SIG-M5 (cell line): ENCODE measurements at places on chromosomes 12 and 14.

- DNase-seq: no peak
Measured at GRCh38 chr14:105325716-105326567, 11.4 kb downstream of the PACS2 start.

GRCh38 chr12:46318037-46318436 lies 49.2 kb upstream of the SLC38A1 start:
- DNase-seq: no peak

DNA sequence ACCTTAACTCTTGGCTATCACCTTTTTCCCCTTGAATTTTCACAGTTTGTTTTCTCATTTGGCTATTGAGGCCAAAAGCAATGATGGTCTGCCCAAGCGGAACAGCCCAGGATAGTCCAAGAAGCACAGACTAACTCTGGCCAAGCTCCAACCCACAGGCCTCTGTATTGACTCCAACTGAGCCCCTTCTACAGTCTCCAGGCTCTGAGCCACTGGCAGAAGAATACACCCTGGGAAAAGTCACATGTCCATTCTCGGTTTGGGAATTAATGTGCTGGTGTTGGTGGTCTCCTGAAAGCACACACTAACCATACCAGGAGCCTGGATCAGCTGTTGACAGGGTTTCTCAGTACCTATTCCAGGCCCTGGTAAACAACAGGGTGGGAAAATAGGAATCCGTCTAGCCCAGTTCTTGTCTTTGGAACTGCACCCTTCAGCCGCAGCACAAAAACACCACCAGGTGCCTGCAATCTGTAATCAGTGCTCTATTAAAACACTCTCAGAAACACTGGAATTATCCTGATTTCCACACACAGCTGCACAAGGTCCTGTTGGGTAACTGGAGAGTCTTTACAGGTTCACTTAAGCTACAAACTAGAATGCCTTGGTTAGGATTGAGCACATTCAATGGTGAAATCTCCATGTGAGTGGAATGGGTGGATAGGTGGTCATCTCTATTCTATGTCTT lies 63.6 kb downstream of the STXBP6 start:
- no peak for DNase-seq

GRCh38 chr12:104280717-104281458 lies 22.7 kb upstream of the EID3 start:
- peak; percentile 59 for DNase-seq

DNA sequence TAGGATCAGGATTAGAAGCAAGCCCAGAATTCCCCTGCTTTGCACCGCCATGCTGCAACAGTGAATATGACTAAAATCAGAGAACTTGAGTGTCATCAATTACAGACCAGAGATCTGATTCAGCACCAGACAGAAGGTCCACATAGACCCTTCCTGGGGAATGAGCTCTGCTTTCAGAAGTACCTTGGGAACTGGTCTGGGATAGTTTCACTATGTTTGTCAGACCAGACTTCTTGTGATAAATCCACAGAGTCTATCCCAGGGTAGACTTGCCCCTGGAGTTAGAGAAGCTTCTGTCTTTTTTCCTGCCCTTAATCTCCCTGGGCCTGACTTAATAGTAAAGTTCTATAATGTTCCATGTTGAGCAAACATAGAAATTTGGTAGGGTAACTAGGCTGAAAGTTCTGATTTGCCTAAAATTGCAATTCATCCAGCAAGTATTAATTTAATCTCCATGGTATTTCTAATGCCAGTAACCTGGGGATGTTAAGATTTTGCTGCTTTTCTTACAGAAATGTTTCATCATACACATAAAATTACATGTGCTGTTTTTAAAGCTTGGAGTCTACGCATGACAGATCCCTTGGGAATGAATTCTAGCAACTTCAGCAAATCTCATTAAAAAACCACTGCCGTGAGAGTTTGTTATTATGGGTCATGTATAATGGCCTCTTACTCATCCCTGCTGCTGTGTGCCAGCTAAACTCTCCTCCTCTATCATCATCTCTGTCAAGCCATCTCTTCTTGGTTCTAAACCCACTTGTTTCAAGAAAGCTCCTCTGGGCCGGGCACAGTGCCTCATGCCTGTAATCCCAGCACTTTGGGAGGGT lies 61.3 kb upstream of the METAP2 start:
- DNase-seq: no peak

DNA sequence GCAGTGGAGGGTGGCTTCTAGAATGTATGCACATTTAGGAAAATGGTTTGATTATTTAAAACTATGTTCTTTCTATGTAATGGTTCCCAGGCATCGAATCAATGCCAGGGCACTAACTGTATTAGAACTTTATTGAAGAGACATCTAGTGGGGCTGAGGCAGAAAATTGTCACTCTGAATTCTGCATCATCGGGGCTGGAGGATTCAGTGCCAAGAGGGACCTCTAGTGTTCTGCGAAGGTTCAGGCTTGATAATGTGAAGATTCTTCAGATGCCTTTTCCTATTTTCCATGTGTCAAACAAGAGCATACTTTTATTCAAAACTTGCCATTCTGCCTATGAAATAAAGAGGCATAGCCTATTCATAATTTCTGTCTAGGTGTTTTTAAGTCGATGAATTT lies 146.3 kb downstream of the CAND1 start:
- no peak for DNase-seq

- DNase-seq: no peak
Measured at GRCh38 chr12:120263748-120264085, 1.8 kb downstream of the PXN start.

DNA sequence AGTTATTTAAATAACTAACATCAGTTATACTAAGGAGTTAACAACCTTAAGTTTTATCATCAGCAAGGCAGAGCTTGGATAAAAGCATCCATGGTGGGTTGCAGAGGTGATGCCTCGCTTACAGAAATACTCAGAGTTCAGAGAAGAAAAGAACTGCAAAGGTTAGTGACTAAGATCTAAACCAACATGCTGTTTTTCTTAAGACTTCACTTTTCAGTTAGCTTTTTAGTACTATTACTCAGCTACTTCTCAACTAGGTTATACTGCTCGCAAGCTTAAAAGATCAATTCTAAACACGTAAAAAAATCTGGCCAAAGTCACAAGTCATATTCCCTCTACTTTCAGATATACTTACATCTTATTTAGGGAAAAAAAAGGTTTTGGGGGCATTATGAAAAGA lies 2.8 kb downstream of the PPP1CC start:
- no peak for DNase-seq

DNA sequence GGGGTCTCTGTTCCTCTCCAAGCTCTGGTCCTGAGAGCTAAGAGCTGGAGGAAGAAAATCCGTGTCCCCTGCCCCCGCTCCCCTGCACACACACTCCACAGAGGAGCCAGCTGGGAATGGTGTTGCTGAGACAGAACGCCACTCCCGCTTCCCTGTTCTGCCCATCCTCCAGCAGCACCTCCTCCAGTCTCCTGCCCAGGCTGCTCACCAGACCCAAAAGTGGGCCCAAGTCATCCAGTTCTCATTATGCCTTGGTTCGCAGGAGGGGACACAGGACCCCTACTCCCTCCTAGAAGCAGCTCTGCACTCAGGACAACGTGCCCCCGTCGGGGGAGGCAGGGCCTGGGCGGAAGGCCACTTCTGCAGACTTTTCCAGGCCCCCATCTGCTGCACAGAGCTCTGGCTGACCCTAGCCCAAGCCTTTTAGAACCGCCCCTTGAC lies 830 bp upstream of the TRMT61A start:
- no peak for DNase-seq

DNA sequence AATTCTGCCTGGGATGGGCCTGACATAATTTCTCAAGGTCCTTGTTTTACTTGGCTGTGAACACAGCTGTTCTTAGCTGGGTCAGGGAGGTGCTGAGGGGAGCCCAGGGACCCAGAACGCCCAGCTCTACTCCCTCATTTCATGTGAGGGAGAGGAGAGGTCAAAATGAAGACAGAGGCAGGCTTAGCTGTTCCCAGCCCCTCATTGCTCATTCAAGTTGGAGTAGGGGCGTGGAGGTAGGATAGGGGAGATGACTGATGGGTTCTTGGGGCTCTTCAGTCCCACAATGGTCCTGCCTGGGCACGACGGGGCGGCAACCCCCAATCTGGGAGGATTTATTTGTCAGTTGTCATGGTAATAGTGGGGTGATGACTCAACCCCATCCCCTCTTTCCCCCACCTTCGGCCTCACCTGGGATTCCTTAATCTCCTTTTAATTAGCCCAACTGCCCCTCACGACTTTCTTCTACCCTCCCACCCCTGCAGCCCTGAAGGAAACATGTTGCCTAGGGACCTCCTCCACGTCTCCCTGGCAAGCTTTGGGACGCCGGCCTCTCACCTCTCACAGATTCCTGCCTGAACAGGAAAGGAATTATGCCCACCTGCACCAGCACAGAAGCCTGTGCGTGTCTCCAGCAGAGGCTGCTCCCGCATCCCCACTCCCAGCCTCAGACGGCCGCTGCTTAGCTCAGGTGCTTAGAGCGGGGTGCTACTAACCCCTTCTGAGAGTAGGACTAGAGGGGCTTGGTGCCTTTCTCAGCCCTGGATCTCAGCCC lies 10.2 kb downstream of the SPRYD3 start:
- DNase-seq: no peak

GRCh38 chr14:99352688-99353280 lies 80.8 kb upstream of the BCL11B start:
- DNase-seq: no peak

- peak; percentile 68 for DNase-seq
Measured at GRCh38 chr12:68378872-68379606, 46.9 kb upstream of the MDM1 start.
